ENCODE measurements at places on chromosomes 3 and 15.

DNA sequence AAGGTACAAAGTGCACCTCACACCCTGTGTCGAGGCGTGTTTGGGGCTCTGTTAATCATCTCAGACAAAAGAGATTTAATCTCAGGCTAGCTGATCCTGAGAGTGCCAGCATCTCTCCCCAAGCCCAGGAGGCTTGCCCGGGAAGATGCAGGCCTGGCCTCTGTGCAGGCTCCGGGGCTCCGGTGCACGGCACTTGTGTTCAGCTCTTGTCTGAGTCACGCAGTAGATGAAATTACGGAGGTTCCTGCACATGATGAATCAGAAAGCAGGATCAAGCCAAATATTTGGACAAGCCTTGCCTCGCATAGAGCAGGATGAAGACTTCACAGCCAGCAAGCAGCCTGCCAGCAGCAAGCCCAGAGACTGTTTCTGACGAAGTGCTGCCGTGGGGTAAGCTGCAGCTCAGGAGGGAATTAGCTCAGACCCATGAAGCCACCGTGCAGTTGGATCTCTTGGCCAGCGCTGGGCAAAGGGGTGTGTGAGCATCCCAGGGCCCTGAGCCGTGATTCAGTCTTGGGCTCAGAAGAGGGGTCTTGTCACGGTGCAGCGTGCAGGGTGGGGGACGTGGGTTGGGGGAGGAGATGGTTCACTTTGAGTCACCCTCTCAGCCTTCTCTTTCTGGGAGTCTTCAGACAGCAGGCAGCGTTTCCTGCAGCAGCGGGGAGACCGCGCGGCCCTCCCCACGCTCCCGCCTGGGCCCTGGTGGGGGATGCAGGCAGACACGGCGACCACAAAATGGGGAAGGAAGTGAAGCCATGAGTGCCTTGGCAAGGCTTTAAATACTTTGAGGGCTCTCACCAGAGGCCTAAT lies 89.2 kb upstream of the MEF2A start:
- peak; percentile 76 for DNase-seq

DNA sequence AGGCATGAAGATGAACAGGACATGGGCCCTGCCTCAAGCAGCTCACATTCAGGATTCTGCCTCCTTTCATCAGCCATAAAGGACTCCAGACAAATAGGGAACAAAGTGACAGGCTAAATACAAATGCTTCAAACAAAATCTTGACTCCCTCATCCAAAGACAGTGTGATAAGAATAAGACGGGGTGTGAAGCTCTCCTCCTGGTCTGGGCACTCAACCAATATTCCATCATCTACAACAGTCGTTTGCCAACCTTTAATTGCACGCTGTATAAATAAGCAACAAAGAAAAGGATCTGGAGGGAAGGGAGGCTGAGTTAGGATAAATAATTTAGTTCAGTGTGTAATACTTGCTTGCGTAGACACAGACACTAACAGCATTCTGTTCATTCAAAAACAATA lies 5.4 kb downstream of the CCDC54 start:
- no peak for DNase-seq

DNA sequence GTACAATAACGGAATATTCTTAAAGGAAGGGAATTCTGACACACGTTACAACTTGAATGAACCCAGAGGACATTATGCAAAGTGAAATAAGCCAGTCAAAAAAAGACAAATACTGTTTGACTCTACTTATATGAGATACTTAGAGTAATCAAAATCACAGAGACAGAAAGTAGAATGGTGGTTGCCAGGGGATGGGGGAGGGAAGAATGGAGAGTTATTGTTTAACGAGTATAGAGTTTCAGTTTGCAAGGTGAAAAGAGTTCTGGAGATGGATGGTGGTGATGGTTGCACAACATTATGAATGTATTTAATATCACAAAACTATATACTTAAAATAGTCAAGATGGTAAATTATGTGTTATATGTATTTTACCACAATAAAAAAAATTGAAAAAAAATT lies 112.9 kb upstream of the ARHGEF3 start:
- DNase-seq = no peak

DNA sequence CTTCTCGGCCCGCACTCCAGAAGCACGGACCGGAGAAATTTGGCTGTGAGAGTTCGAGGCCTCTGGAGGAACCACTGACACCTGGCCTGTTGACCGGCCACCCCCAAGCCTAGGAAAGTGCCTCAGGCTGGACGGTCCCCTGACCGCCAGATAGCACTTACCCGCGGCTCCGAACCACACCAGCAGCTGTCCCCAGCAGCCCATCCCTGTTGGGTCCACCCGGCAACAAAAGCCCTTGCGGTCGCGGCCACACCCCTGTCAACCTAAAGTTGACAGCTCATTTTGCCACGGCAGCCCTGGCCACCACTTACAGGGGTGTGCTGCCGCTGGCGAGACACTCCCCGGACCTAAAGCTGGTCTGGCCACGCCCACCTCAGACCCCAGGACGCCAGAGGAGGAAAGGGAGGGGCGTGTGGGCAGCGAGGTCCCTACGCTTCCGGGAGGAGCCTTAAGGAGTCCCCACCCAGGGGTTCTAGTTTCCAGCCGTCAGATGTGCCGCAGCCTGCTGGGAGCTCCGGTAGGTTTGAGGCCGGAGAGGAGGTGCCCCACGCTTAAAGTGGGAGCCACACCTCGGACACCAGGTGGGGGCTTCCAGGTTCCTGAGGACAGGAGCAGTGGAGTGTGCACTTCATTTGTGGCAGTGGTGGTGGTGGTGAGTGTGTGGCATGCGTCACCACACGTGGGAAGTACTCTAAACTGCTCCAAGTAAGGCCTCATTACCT lies at the start of gene LTK:
Gene LTK, minus strand, starts transcription at position 322 of the 722 bp plus-strand sequence. Its CDS starts 118 bp downstream, at position 204.
- DNase-seq = no peak

- no peak for DNase-seq
These were observed 11.7 kb downstream of the GLYCTK start for GRCh38 chr3:52299247-52299878.

- no peak for DNase-seq
These were observed 8.1 kb upstream of the RBP1 start for GRCh38 chr3:139547666-139548065.

DNA sequence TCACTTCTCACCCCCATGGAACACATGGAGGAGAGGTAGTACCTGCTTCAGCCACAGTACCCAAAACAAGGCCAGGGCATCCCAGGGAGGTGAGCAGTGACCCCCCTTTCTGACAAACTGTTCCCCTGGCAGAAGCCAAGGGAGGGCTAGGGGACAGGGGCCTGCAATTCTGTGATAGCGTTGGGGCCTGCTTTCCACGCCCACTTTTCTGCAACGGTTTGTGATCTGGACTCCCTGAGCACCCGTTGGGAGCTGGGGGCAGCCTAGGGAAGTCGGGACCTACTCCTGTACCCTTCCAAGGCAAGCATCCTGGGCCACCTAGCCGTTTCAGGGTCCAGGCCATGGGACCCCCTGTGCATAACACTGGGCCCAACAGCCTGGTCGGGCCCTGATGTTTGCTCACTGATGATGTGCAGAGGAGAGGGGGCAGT lies 996 bp upstream of the DNAJA4 start:
- DNase-seq = peak; percentile 29

GRCh38 chr3:187930021-187930420 lies 184.8 kb upstream of the BCL6 start:
- DNase-seq = no peak

GRCh38 chr15:87680208-87680607 lies 576.3 kb downstream of the NTRK3 start:
- DNase-seq = no peak

DNA sequence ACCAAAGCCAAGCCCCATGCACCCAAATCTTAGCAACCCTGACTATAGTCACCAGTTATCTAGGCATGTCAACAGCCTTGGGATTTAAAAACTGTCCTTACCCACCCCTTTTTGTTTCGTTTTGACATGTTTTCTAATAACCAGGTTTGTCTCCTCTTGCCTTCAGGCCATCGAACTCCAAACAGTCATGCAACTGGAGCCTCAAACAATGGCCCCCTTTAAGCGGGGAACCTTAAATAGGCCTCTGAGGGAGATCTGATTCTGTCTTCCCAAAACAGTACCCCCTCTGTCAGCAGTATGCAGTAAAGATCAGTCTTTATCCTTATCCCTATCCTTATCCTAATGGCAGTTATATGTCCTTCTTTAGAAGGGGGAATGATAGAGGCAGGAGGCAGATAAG lies 105.7 kb downstream of the DPH6 start:
- no peak for DNase-seq

- no peak for DNase-seq
These were observed 487 bp downstream of the ITIH4 start for GRCh38 chr3:52829906-52830463.

DNA sequence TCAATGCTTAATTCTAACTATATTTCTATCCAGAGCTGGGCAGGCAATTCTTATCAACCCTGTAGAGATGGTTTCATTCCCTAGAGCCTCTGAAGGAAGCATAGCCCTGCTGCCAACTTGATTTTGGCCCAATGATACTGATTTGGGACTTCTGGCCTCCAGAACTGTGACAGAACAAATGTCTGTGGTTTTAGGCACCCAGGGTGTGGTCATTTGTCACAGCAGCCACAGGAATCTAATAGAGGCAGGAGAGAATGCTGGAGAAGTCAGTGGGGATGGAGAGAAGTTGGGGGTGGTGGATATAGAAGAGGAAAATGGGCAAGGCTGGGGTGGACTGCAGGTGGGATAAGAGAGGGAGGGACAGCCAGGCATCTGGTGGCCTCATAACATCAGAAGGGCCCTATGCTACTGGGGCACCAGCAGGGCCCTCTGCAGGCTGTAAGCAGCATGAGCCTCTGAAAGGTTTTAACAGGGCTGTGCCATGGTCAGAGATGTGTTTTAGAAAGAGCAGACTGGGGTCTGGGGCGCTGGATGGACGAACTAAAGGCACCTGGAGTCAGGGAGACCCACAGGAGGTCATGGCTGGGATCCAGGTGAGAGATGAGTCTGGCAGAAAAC lies 19.8 kb downstream of the MRPS11 start:
- DNase-seq = no peak

GRCh38 chr3:71095511-71096291 lies 487.8 kb downstream of the FOXP1 start:
- no peak for DNase-seq

DNA sequence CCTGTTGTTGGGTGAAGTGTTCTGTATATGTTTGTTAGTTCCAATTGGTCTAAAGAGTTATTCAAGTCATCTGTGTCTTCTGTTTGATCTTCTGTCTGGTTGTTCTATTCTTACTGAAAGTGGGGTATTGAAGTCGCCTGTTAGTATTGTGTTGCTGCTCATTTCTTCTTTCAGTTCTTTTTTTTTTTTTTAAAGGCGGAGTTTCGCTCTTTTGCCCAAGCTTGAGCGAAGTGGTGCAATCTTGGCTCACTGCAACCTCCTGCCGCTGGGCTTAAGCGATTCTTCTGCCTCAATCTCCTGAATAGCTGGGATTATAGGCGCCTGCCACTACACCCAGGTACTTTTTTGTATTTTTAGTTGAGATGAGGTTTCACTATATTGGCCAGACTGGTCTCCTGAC lies 23.5 kb downstream of the PFN2 start:
- no peak for DNase-seq

GRCh38 chr15:49686599-49686998 lies 65.8 kb downstream of the DTWD1 start:
- no peak for DNase-seq

DNA sequence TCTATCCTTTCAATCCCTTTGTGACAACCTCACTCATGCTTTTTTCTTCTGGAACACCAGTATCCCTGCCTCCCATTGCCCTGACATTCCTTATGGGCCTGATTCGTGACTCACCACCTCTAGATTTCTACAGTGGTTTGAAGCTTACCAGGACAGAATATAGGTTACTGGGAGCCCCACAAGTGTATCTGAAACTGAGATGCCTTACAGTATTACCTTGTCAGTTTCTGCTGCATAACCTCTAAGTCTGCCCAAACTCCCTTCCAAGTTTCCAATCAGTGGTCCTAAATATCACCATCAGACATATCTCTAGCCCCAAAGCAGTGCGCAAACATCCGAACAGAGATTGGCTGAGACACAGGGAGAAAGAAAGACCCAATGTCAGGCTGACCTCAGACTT lies 5.6 kb downstream of the CPB1 start:
- no peak for DNase-seq

DNA sequence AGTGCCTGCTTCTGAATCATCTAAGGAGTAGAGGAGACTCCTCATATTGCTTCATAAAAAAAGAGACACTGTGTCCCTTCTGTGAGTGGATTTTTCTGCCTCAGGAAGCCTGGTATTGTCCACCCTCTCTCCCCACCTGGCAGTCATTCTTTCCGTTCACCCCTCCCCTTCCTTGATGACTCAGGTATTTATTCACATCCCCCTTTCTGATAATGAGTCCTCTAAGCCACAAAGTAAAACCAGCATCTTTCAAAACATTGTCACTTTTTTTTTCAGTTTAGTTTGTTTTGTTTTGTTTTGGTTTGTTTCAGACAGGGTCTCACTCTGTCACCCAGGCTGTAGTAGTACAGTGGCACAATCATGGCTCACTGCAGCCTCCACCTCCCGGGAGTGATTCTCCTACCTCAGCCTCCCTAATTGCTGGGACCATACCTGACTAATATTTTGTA lies 65.2 kb upstream of the UBE2E1 start:
- DNase-seq = no peak

- DNase-seq = no peak
These were observed 118.5 kb downstream of the SEC22A start for GRCh38 chr3:123320221-123320620.

DNA sequence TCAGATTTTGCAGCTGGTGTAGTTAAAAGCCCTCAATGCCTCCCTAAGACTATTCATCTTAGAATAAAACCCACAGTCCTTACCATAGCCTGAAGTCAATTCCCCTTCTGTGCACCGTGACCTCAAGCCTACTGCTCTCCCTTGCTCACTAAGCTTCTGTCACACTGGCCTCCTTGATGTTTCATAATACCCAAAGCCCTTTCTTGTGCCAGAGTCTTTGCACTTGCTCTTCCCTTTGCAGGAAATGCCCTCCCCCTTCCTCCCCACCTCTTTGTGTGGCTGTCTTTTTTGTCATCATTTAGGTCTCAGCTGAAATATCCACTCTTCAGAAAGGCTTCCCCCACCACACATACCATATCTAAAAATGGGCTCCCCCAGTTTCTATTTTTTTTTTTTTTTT lies 4.2 kb upstream of the PLEKHO2 start:
- DNase-seq = no peak

DNA sequence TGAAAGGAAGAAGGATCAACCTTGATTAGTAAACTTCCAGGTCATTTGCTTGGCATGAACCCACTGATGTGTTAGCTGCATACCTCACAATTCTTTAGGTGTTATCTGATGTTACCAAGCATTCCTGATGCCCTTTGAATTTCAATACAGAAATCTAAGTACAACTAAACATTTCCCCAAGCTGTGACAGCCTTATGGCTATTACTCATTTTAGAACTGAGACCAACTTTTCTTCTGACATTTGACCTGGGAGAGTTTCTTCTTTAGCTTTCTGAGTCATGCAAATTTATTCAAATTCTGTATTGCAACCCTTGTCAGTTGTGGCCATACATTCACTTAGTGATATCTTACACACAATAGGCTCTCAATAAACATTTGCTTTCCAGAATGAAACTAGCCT lies 124.3 kb downstream of the TIGIT start:
- DNase-seq = no peak

GRCh38 chr3:129699199-129699598 lies 92.7 kb upstream of the PLXND1 start:
- DNase-seq = no peak

DNA sequence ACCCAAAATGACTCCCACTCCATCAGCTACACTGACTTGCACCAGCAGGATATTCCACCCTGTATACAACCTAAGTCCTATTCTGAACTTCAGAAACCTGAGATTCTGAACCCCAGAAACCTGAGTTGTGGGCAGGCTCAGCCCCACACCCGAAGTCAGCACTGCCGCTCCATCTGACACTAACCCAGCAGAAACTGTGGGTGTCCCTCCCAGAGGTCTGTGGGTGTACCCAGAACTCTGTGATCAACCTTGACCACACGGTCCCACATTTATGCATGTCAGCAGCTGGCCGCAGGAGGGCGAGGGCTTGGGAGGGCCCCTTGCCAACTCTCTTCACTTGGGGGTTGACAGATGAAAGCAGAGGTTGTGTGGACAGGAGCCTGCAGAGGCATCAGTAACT lies 9.3 kb downstream of the OXTR start:
- peak; percentile 36 for DNase-seq
